ENCODE measurements at places on chromosomes 6 and 20.

GRCh38 chr20:47334022-47334551 is 22.4 kb downstream of the ZMYND8 start:
- peak; percentile 83 for DNase-seq

DNA sequence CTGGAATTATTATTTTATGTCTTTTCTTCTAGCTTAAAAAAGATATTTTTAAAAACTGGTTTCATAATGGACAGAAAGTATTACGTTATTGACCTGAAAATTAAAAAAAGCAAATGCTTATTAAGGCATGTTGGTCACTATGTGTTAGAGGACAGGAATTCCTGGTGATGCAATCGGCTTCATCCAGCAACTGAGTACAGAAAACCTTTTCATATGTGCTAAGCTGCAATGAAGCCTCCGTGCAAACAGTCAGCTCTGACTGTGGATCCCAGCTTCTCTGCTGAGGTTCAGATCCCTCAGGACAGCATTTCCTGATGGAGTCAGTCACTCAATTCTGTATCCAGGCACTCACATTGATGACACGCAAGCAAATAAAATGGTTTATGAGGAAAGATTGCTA is 22.7 kb upstream of the BMP2 start:
- DNase-seq: no peak

DNA sequence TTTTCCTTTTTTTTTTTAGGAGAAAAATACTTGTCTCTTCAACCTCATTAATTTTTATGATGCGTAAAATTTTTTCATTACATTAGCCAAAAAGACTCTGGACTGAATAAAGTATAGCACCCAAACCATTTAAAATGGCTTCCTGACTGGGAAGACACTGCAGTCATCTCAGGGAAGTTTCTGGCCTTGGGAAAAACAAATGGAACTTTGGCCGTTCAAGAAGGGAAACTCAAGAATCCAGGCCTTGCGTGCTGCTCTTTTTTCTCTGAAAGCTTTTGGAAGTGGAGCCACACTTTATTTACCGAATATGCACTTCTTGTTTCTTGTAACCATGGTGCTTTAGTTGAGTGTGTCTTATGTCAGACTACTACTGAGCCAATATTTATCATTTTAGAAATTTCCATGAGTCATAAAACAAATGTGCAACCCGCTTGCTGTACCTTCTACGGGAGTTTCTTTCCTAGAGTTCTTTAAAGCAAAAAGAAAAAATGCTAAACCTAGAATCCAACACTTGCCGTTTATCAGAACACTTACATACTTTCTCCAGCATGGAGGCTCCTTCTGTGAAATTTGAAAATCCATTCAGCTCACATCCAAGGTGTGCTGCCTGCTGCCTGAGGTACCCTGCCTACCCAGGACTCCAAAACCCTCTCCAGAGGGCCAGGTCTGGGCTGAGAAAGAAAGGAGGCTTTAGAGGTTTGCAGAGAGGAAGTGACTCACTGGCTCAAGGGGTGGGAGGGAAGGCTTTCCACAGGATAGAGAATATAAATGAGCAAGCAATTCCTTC is 11.5 kb upstream of the DSTN start:
- DNase-seq: no peak

DNA sequence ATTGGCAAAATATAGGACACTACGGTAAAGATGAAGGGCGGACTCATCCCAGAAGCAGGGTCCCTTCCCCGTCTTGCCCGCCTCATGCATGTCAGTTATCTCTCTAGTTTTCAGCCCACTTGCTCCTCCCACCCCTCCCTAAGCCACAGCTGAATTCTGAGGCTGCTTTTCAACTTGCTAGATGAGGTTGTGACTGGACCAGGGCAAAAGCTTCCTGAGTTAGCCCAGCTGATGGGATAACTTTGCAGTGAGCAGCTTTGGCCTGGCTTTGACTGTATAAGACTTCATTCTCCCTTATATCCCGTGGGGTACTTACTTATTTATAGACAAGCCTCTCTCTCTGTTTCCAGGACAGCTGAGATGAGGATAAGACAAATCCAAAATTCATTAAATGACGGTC is 23.2 kb downstream of the GHRH start:
- no peak for DNase-seq

DNA sequence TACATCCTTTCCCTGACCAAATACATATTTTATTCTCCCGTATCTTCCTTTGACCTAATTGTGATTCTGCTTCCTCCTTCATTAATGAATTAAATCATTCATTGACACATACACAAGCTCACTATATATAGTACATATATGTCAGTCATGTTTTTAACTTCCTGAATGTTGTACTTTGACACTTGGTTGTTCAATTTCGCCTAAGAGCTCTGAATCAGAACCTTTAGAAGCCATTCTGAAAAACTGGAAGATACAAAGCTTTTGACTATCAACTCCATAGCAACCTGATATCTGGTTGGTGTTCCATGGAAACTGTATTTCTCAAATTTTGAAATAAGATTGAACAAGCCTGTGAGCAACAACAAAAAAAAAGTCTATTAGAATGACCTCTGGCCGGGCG is 27.3 kb upstream of the HFE start:
- DNase-seq: no peak

GRCh38 chr6:152428126-152428525 is 209.0 kb downstream of the SYNE1 start:
- DNase-seq: peak; percentile 20

GRCh38 chr6:3471711-3472110 is 14.9 kb upstream of the SLC22A23 start:
- no peak for DNase-seq

DNA sequence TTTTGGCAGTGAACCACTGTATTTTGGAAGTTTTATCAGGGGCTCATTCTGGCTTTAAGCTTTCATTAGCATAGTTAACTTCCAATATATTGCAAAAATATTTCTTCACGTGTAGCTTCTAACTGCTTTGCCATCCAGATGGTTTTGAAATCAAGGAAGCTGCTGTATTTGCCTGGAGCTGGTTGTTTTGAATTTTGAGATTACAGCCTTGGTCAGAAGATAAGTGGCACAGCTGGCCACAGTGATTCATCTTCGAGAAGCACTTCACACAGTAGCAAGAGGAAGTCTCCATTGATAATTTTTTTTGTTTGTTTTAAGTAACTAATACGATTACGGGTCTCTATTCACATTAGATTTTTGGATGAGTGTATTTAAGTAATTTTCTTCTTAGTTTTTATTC is 3.8 kb downstream of the APCDD1L start:
- no peak for DNase-seq

DNA sequence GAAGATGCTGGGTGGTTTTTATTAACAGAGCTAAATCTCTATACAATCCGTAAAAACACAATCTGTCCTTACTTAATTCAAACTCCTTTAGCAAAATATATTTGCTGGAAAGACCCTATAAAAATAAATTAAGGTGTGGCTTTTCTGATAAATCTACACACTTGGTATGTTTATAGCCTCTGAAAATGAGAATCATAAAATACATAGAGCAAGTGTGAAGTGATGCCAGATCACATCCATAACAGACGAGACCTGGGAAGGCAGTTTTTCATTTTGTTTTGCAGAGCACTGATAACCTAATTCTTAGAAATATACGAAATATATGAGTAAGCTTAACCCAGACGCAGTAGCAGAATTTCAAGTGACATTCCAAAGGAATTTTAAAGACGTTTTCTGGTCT is 10.4 kb upstream of the DDO start:
- DNase-seq: no peak

DNA sequence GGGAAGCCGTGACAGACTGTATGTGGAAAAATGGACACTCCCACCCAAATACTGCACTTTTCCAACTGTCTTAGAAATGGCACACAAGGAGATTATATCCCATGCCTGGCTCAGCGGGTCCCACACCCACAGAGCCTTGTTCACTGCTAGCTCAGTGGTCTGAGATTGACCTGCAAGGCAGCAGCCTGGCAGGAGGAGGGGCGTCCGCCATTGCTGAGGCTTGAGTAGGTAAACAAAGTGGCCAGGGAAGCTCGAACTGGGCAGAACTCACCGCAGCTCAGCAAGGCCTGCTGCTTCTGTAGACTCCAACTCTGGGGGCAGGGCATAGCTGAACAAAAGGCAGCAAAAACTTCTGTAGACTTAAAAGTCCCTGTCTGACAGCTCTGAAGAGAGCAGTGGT is 11.4 kb upstream of the RNF146 start:
- DNase-seq: no peak

GRCh38 chr6:134123666-134124208 is 71.3 kb upstream of the SLC2A12 start:
- DNase-seq: peak; percentile 63

DNA sequence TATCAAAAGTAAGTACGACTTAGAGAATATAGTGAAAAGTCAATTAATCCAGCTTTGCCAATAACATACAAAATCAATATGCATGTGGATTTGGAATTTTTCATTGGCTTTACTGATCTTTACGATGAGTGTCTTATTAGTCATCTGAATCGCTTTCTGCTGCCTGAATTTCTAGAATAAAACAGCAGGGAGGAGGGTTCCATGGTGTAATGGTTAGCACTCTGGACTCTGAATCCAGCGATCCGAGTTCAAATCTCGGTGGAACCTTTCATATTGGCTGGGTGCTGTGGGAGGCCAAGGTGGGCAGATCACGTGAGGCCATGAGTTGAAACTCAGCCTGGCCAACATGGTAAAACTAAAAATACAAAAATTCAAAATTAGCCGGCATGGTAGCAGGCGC is 448.8 kb downstream of the RNF144B start:
- DNase-seq: no peak

- DNase-seq: no peak
Measured at GRCh38 chr20:38854654-38855066, 49.2 kb downstream of the PPP1R16B start.

GRCh38 chr20:25493748-25494505 is 86.5 kb downstream of the GINS1 start:
- DNase-seq: no peak

GRCh38 chr6:24987446-24988115 is 51.8 kb upstream of the RIPOR2 start:
- DNase-seq: no peak

GRCh38 chr20:58481481-58482021 is 33.6 kb downstream of the APCDD1L start:
- DNase-seq: no peak

- DNase-seq: no peak
Measured at GRCh38 chr6:122116119-122116834, 283.2 kb upstream of the HSF2 start.

DNA sequence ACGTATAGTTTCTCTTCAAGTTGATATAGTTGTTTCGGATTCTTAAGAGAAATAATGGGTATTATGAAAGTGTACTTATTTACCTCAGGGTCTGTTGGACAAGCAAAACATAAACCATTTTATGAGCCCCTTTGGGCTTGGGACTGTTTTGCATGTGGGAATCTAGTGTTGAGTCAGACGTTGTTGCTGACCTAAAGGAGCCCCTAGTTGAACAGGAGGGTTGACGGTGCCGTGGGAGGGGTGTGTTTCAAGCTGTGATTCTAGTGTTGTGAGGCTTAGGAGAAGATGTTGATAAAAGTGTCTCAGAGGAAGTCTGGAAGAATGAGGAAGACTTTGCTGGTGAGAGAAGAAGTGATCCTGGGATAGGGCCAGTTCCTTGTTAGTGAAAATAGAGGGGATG is 140.0 kb downstream of the ARID1B start:
- DNase-seq: no peak

- DNase-seq: no peak
Measured at GRCh38 chr6:41346441-41346840, 11.0 kb downstream of the NCR2 start.

- DNase-seq: no peak
Measured at GRCh38 chr6:21603082-21603952, 9.8 kb downstream of the SOX4 start.

DNA sequence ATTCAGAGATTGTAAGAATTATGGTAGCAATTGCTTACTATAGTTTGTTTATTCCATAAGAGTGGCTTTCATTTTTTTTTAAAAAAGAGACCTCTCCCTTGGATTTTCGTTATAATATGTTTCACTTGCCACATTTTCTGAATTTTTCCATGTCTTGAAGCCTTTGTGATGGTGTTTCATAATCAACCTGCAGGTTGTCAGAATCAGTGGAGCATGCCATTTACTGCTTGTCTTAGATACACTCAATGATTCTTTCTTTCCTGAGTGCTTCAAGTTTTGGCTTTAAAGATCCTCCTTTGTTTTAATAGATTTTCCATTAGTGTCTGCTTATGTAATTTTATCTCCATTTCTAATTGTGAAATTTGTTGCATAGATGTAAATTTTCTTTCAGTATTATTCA is 31.2 kb downstream of the KCNQ5 start:
- DNase-seq: no peak

DNA sequence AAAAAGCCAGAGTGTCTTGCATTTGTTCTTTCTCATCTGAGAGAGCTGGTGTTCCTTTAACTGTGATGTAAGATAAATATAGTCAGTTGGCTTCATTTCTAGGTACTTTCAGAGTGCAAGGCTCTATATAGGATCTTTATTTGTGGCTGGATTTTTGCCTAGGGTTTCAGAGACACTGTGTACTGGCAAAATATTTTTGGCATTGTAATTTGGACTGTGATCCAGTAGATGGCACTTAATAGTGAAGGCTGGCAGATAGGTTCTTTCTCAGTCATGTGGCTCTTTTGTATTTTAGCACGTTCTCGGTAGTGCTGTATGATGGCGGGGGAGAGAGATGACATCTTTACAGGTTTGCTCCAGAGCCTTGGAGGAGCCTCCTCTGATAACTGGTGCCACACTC is 26.8 kb upstream of the SLC35B3 start:
- no peak for DNase-seq

GRCh38 chr20:48465271-48465670 is 362.5 kb downstream of the PREX1 start:
- DNase-seq: no peak

DNA sequence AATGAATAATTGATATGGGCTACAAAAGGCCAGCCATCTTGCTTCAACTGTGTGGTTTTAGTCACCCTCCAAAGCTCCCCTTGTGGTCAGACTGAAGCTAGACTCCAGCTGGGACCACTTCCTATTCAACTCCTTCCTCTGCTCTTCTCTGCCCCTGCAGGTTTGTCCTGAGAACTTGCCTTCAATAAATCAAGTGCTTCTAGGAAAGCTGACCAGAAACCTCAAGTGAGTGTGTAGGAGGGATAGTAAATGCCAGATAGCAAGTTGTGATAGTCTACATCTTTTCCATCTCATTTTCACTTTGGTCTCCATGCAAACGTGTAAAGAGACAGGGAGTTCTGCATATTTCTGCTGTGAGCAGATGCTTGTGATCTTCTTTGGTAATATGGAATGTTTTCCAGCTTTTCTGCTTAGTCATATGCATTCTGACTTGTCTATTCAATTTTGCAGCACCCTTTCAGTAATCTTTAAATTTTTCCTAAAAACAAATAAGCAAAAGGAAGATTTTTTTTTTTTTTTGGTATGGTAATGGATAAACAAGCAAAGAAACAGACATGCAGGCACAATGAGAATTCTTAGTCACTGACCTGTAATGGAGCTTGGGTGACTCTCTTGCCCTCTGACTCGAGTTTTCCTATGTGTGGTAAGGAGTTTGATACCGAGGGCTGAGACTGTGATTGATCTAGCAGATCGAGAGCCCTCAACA is 201.3 kb upstream of the BTBD3 start:
- DNase-seq: no peak
